8988T (cell line): ENCODE measurements at places on chromosomes 2 and 18.

DNA sequence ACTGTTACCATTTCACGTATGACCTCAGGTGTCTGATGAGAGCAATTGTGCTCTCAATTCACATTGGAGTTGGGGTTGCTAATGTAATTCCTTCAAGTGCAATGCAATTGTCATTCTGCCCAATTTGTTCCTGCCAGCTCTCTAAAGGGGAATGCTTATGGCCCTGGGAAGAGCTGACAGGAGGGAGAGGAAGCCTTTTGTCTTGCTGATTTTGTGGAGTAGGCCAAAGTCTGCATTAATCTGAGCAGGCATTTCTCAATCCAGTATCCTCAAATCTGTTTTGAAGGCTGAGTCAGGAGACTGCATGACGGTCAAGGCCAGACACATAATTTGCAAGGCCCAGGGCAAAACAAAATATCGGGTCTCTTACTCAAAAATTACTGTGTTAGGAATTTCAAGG is 326.4 kb upstream of the SPHKAP start:
- no peak for DNase-seq

DNA sequence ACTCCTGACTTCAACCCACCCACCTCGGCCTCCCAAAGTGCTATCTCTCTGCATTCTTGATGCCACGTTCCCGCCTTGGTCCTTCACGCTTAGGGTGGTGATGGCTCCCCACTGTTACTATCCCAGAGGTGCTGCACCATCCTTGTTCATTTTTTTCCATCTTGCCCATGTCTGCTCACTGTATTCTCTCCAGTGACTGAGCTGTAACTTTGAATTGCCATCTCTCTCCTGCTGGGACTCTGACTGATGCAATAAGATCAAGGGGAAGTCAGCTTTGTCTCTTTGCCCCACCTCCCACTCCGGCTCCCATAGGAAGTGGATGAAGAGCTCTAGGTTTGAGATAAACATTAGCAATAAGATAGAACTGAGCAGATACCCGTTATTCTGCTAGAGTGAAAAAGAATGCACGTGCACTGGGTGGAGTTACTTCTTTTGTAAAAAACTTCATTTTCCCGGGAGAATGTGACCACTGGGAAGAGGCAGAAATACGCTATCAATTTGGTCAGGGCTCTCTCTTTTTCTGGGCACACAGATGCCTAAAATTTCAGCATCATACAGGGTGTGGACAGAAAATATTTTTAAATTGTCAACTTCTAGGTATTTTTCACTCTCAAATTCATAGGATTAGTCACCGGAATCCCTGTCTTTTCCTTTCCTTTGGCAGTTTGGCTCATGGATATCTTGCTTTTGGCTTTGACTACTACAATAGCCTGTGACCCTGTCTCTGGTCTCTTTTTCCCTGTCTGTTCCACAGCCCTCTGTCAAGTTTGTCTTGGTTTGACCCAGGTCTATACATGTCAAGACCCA is 105.4 kb downstream of the POLR1A start:
- no peak for DNase-seq

DNA sequence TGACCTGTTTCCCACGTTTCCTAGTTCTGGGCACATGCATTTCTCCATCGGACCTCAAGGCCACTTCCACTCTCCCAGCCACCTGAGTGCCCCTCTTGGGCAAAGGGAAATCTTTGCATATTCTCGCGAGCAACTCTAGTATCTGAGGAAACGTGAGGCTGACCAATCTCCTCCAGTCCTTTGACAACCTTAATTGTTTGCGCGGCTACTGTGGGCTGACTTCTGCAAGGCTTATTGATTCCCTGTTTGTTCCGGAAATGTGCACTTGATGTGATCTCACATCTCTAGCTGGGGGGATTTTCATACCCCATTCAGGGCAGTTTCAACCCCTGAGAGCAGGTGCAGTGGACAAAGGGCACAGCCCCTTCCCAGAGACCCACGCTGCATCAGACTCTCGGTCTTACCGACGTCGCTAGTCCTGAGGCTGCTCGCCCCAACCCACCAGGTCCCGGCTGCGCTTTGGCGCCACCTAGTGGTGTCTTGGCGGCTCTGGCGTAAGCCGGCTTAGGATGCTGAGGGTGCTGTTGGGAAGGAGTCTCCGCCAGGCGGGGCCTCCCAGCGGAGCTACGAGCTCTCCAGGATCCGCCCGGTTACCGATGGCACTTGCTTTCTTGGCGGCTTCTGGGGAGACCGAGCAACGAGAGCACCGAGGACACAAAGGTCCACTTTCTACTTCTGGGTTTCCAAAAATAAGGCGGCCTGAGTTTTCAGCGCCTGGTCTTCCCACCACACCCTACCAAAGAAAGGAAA is 24.8 kb upstream of the SPR start:
- DNase-seq, result peak; percentile 78

- DNase-seq, result no peak
Measured at GRCh38 chr2:9909106-9909505, 42.4 kb upstream of the GRHL1 start.

DNA sequence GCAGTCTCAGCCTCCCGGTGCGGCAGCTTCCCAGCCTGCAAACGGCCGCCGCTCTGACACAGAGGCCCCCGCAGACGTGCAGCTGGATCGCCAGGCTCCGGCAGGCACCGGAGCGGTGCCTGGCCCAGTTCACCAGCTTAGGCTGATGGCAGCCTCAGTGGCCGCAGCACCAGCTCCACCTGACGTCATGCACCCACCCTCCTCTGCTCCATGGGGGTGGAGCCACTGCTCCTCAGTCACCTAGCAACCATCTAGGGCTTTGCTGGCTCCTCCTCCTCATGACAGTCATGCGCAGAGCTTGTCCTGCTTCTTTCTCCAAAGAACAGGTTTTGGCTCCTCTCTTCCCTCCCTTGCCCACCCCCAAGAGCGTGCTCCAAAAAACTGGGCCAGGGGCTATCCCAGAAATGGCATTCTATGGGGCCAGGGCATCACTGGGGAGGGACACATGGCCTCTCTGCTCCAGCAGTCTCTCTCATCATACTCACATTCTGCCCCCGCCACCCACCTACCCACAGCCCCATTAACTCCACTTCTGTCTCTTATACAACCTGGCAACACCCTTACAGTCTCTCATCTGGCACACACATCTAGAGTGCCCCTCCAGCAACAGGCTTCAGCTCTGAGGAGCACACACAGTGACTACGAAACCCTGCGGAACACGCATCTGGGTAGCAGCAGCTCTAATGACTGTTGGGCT is 5.5 kb downstream of the DCTN1 start:
- no peak for DNase-seq

DNA sequence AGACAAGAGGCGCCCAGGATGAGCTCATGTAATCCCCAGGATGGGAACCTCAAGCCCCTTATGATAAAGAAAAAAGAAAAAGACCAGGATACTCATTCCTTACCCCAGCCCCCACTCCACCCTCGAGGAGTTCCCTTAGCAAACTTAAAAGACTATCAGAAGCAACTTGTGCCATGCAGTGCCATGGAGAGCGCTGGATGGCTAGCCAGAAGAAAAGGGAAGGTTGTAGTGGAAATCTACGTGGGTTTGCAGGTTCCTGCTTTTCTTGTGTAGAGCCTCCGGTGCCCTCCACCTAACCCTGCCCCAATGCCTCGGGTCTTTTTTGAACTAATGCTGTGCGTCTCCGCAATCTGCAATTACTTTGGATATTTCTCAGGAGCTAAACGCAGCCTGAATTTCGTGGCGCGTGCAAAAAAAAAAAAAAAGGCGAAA is 16.2 kb upstream of the BCL11A start:
- no peak for DNase-seq

DNA sequence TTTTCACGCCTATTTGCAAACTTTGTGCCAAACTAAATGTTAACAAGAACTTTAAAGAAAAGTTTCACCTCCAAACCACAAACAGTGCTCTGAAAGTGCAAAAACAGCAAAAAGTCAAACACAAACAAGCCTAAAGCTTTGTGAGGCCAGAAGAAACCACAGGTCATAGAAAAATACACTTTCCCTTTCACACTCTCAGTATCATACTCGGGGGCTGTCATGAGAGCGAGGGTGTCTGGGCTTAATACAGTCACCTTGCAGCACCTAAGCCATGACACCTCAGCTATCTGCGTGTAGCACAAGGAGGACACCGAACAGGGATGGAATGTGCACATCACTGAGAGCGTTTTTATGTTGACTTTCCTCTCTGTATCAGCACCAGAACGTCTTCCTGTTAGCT is 26.6 kb upstream of the SEH1L start:
- no peak for DNase-seq

DNA sequence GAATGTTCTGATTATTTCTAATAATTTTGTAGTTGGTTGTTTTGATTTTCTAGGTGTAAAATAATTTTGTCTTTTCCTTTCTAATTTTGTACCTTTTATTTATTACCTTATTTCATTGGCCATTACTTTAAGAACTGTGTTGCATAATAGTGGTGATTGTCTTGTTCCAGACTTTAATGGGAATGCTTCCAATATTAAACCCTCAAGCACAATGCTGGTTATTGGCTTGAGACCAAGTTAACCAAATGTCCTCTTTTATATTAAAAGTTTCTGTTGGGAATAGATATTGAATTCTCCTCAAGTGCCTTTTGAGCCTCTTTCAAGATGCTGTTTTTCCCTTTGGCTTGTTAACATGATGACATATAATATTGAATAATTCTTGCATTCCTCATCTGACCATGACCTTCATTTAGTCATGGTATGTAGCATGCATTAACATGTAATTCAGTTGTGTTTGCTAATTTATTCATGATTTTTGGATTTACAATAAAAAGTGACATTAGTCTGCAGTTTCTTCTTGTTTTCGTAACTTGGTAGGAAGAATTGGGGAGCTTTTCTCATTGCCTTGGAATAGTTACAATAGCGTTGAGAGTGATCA is 141.7 kb downstream of the DIS3L2 start:
- no peak for DNase-seq

GRCh38 chr18:31695989-31696388 is 11.6 kb upstream of the B4GALT6 start:
- no peak for DNase-seq

DNA sequence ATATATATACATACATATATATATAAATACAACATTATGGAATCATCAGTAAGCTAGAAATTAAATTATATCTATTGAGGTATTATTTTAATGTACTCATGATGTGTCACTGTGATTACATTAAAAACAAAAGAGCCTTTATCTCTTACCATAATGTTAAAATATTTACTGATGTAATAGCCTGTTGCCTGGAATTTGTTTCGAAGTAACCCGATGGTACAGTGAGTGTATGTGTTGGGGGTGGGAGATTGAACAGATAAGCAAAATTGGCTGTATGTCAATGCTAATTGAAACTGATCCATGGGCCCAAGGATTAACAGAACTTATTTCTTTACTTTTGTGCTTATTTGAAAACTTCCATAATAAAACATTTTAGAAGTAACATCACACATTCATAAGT is 1473.2 kb downstream of the LRP1B start:
- DNase-seq, result no peak

DNA sequence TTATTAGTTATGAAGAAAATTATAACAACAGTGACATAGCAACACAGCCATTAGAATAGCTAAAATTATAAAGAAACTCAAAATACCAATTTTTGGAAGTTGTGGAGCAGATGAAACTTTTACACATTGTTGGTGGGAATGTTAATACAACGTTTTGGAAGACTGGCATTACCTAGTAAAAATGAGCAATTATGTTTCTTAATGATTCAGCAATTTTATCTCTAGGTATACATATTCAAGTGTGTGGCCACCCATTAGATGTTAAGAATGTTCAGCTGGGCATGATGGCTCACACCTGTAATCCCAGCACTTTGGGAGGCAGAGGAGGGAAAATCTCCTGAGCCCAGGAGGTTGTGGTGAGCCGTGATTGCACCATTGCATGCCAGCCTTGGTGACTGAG is 78.8 kb downstream of the INSIG2 start:
- no peak for DNase-seq
